ENCODE measurements at places on chromosomes 5 and 9.

GRCh38 chr9:13901176-13901575 is 412.8 kb downstream of the NFIB start:
- no peak for DNase-seq

GRCh38 chr9:86355814-86356213 is 1.6 kb upstream of the TUT7 start:
- DNase-seq, result no peak

GRCh38 chr5:151904127-151904526 is 20.5 kb downstream of the GLRA1 start:
- DNase-seq, result no peak

DNA sequence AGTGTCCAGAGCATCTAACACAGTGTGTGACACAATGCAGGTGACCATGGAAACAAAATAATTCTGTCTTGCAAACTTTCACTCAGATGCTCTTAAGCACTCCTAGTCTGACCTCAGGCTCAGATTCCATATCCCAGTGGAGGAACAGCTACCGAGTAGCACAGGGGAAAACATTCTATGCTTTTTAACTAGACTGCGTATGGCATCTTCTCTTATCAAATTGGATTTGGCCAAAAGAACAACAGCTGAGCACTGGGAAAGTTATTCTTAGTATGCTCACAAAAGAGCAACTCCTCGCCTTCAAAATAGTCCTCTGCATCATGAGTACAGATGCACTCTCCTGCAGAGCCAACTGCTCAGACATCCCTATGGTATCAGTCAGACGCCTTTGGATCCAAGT is 528.2 kb upstream of the DAP start:
- peak; percentile 28 for DNase-seq

DNA sequence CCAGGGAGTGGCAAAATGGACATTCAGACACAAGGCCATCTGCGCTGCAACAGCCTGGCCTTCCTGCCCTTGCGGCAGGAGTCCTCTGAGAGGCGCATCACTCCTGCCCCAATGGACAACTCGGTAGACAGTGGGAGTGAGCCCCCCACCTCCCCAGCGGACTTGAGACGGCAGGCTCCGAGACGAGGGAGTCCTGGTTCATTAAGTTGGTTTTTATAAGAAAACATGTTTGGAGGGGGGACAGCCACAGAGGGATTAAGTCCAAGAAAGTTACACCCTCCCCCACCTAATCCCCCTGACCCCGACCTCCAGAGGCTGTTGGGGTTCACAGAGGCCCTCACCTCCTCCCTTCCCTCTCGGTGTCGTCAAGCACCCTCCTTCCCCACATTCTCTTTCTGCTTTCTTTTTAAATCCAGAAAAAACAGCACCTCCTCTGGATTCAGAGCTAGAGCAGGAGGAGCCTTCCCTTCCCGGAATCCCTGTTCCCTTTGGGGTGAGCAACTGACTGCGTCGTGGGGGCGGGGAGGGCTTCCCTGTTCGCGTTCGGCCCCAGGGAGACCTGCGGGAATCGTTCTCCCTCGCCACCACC is 1.8 kb upstream of the EGR1 start:
- DNase-seq, result no peak

GRCh38 chr5:104299998-104300706 is 737.6 kb upstream of the NUDT12 start:
- no peak for DNase-seq

- no peak for DNase-seq
These were observed 78.4 kb downstream of the TMEM252 start for GRCh38 chr9:68462105-68462775.

DNA sequence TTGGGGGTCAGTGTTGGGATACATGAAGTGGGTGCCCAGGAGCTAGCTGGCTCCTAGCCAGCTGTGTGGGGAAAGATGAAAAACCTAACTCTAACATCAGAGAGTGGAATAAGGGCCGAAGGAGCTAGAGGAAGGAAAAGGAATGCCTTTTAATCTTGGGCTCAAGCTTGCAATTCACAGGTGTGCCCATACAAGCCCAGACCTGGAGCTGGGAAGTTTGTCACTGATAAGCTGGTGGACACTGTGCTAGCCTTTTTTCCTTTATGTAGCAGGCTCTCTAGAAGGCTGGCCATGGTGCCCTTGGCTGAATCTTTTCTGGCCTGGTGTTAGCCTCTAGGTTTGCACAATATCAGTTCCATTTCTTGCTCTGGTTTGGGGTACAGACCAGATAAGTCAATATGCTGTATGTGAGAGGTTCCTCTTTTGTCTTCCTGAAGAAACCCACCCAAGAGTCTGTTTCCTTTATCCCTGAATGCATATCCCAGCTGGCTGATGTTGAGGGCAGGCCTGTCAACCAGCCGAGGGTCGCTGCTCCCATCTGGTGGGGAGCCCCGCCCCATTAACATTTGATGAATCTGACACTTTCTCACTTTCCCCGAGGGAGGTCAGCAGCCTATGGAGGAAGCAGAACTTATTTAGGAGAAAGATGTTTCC is 92.4 kb upstream of the CXCL14 start:
- DNase-seq, result no peak

DNA sequence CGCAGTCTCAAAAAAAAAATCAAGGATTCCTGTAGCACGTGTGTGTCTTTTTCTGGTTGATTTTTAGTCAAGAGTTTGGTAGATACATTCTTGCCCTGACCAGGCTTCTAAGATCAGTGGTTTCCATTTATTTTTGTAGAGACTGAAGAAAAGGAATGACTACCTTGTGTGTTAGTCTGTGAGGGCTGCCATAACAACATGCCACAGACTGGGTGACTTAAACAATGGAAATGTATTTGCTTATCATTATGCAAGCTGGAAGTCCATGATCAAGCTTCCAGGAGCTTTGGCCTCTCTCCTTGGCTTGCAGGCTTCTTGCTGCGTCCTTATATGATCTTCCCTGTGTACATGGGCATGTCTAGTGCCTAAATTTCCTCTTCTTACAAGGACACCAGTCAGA is 127.0 kb downstream of the CCDC192 start:
- no peak for DNase-seq

GRCh38 chr5:14003936-14004335 is 59.4 kb upstream of the DNAH5 start:
- no peak for DNase-seq

- no peak for DNase-seq
These were observed 3.1 kb downstream of the TBC1D9B start for GRCh38 chr5:179904463-179905160.

- no peak for DNase-seq
These were observed 58.8 kb downstream of the SLC1A1 start for GRCh38 chr9:4548811-4549725.

DNA sequence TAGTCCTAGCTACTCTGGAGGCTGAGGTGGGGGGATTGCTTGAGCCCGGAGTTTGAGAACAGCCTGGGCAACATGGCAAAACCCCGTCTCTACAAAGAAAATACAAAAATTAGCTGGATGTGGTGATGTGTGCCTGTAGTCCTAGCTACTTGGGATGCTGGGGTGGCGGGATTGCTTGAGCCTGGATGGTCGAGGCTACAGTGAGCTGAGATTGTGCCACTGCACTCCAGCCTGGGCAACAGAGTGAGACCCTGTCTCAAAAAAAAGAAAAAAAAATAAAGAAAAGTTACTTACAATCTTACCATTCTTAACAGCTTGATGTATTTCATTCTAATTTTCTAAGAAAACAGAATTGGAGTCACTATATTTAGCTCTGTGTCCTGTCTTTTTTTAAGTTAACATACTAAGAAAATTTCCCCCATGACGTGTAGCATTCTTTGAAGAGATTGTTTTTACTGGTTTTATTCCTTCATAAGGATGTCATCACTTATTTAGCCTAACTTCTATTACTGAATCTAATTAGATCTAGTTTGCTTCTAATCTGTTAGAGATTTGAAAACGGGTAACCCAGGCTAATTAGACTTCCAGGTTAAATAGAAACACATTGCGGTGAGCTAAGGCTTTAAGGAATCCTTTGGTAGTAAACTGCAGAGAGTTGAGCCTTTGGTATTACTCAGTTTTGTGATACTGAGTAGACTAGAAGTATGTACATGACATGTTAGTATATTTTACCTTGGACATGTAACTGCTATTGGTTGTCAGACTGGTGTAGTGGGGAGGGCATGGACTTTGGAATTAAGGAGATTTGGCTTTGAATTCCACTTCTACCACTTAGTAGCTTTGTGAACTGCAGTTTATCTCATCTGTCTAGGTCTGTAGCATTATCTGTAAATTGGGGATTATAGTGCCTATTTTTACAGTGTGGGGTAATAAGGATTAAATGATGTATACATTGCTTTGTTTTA is 24.0 kb downstream of the HSPA4 start:
- DNase-seq, result no peak

- no peak for DNase-seq
These were observed 32.4 kb upstream of the C9orf57 start for GRCh38 chr9:72092820-72093219.

Measured in hippocampal formation (tissue), 2 donors.